ENCODE measurements at places on chromosomes 5 and 9. TPM values are rescaled to one million over a fixed set of nuclear protein-coding genes. Genes with fewer than 3 reads are reported as not detected.

DNA sequence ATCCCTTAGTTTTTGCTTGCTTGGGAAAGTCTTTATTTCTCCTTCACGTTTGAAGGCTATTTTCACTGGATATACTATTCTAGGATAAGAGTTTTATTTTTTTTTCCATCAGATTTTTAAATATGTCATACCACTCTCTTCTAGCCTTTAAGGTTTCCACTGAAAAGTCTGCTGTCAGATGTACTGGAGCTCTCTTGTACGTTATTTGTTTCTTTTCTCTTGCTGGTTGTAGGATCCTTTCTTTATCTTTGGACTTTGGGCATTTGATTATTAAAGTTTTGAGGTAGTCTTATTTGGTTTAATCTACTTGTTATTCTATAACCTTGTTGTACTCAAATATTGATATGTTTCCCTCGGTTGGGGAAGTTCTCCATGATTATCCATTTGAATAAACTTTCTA lies 848.4 kb upstream of the COX7C start:
- H3K36me3 ChIP-seq: no peaks in the 10 kb centered on the region
- no peaks in the 10 kb centered on the region for H3K4me1 ChIP-seq

TGFBI gene
- total RNA-seq: 16.4 TPM

DMRTA1 gene
- total RNA-seq: 21.3 TPM

DNA sequence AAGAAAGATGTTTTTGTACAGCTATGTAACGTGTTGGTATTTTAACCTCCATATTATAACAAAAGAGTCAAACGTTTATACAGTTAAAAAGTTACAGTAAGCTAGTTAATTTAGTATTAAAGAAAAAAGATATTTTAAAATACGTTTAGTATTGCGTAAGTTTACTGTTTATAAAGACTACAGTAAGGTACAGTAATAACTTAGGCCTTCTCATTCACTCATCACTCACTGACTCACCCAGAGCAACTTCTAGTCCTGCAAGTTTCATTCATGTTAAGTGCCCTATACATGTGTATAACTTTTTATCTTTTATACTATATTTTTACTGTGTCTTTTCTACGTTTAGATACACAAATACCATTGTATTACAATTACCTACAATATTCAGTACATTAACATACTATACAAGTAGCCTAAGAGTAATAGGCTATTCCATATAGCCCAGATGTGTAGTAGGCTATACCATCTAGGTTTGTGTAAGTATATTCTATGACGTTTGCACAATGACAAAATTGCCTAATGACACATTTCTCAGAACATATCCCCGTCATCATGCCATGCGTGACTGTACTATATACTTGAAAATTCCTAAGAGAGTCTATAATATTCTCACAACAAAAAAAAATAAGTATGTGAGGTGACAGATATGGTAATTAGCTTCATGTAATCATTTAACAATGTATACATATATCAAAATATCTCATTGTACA lies 33.8 kb downstream of the ERP44 start:
- no peaks in the 10 kb centered on the region for H3K36me3 ChIP-seq
- DNase-seq: no peak
- no peak overlapping the region for H3K4me3 ChIP-seq
- H3K4me1 ChIP-seq: no peaks in the 10 kb centered on the region

GRCh38 chr5:141245250-141245717 lies at the start of gene PCDHB15:
Gene PCDHB15 (plus strand): TSS chr5:141245395. CDS start chr5:141245579, 184 bp downstream.
- DNase-seq: peak; percentile 75
- peak within 1 kb of the TSS; percentile 41 for H3K4me3 ChIP-seq

TMC1 gene
- not detected for total RNA-seq

DNA sequence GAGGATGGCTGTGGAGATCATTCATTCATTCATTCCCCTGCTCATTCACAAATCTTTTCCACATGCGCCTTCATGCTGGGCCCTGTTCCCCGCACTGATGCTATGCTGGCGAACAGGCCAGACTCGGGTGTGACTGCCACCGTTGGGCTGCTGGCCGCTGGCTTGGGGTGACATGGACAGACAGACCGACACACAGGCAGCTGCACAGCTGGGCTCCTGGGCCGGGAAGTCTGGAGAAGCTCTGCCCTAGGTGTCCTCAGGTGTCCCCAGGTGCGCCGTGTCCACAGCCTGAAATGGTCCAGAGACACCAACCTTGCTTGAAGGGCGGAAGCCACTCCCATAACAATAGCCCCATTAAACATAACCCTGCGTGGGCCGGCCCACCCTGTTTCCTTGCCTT lies 35.0 kb upstream of the BARHL1 start:
- H3K27me3 ChIP-seq: no peaks in the 10 kb centered on the region
- H3K4me3 ChIP-seq: no peak overlapping the region
- H3K36me3 ChIP-seq: no peaks in the 10 kb centered on the region
- H3K27ac ChIP-seq: no peak overlapping the region
- peaks cover 54% of the 10 kb centered on the region for H3K4me1 ChIP-seq

GRCh38 chr5:81409896-81410295 lies 16.0 kb upstream of the ACOT12 start:
- no peak overlapping the region for H3K27ac ChIP-seq
- no peak overlapping the region for H3K4me3 ChIP-seq
- peaks cover 33% of the 10 kb centered on the region for H3K4me1 ChIP-seq
- DNase-seq: no peak
- H3K36me3 ChIP-seq: no peaks in the 10 kb centered on the region

GRCh38 chr9:130845901-130846481 lies 10.9 kb downstream of the ABL1 start:
- H3K4me3 ChIP-seq: no peak overlapping the region
- peak; percentile 38 for DNase-seq
- peaks cover 38% of the 10 kb centered on the region for H3K4me1 ChIP-seq
- H3K36me3 ChIP-seq: no peaks in the 10 kb centered on the region
- H3K27me3 ChIP-seq: no peaks in the 10 kb centered on the region
- H3K27ac ChIP-seq: peak overlapping the region; percentile 33

GRCh38 chr9:133189826-133190225 lies 19.2 kb downstream of the OBP2B start:
- H3K36me3 ChIP-seq: no peaks in the 10 kb centered on the region
- H3K4me1 ChIP-seq: no peaks in the 10 kb centered on the region
- no peak overlapping the region for H3K27ac ChIP-seq
- peaks cover 64% of the 10 kb centered on the region for H3K27me3 ChIP-seq
- no peak for DNase-seq
- no peak overlapping the region for H3K4me3 ChIP-seq

GRCh38 chr9:21830589-21830988 lies 28.2 kb downstream of the MTAP start:
- H3K27ac ChIP-seq: no peak overlapping the region
- H3K27me3 ChIP-seq: no peaks in the 10 kb centered on the region
- no peak overlapping the region for H3K4me3 ChIP-seq
- DNase-seq: no peak

GRCh38 chr9:13994240-13994639 lies 319.7 kb downstream of the NFIB start:
- DNase-seq: no peak
- no peaks in the 10 kb centered on the region for H3K27me3 ChIP-seq
- H3K36me3 ChIP-seq: no peaks in the 10 kb centered on the region
- peaks cover 8% of the 10 kb centered on the region for H3K4me1 ChIP-seq

CDH6 gene
- total RNA-seq: 18.0 TPM

- no peaks in the 10 kb centered on the region for H3K36me3 ChIP-seq
- no peak for DNase-seq
- H3K27me3 ChIP-seq: no peaks in the 10 kb centered on the region
- no peak overlapping the region for H3K4me3 ChIP-seq
- H3K4me1 ChIP-seq: no peaks in the 10 kb centered on the region
Observed at GRCh38 chr5:125207856-125208255, 461.4 kb upstream of the ZNF608 start.

- H3K4me1 ChIP-seq: no peaks in the 10 kb centered on the region
- no peak overlapping the region for H3K27ac ChIP-seq
- H3K4me3 ChIP-seq: no peak overlapping the region
- no peaks in the 10 kb centered on the region for H3K36me3 ChIP-seq
Observed at GRCh38 chr5:97726106-97726505, 543.1 kb upstream of the RIOK2 start.

OR1Q1 gene
- total RNA-seq: not detected

MOB3B gene
- 15.3 TPM for total RNA-seq

DNA sequence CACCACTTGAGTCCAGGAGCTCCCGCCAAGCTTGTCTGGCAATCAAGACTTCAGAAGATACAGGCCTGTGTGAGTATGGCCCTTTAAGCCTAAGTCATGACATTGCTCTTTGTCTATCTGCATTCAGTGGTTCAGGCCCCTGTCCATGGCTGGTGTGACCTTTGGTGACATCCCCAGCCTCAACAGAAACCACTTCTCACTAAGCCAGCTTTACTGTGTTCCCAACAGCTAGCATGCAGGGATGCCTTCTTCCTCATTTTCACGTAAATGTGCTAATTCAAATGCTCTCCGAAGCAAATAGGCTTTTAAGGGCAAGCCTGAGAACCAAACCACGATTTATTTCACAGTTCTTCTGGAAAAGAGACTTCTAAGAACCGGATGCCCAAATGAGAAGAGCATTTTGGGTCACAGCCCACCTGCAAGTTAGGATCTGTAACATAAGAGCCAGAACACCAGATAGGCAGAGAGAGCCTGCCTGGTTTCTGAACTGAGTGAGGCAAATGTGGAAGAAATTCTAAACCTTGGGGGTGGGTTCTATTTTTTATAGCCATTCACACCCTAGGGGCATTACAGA lies 14.9 kb downstream of the CD180 start:
- no peaks in the 10 kb centered on the region for H3K36me3 ChIP-seq
- H3K4me1 ChIP-seq: peaks cover 16% of the 10 kb centered on the region
- peak overlapping the region; percentile 74 for H3K27ac ChIP-seq
- H3K27me3 ChIP-seq: no peaks in the 10 kb centered on the region
- no peak overlapping the region for H3K4me3 ChIP-seq

DNA sequence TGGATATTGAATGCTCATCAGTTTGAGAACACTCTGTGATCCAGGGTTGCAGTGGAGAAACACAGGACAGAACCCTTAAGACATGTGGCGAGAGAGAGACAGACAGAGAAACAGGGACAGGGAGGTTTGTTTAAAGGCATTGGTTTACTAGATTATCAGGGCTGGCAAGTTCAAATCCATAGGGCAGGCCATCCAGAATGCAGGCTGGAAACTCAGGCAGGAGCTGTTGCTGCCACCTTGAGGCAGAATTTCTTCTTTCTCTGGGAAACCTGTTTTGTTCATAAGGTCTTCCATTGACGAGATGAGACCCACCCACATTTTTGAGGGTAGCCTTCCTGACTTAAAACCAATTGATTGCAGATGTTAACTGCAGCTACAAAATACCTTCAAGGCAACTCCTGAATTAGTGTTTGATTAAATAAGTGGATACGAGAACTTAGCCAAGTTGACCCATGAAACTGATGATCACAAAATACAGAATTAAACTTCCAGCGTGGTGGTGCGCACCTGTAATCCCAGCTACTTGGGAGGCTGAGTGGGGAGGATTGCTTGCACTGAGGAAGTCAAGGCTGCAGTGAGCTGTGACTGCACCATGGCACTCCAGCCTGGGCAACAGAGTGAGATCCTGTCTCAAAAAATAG lies 55.9 kb downstream of the NSUN2 start:
- DNase-seq: peak; percentile 24
- H3K27ac ChIP-seq: no peak overlapping the region

DNA sequence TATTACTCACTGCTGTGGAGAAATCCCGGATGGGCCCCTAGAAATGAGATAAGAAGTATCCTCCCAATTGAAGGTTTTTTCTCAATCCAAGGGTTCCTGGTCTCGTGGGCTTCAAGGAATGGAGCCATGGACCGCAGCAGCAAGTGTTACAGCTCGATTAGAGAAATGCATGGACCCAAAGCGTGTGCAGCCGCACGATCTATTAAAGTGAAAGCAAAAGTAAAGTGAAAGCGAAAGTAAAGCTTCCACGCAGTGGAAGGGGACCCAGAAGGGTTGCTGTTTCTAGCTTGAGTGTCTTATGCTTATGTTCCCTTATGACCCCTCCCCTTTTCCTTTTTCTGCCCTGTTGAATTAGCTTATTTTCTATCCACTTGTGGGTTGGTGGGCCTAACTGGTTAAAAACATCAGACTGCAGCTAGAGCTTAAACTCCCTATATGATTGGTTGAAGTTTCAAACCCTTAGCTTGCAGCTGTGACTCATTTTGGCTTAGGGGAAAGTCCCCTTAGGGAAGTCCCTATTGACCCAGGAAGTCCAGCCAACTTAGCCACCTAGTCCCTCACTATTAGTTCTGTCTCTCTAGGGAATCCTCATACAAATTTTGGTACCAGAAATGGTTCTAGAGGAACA lies 1111.8 kb downstream of the TAF11L14 start:
- DNase-seq: no peak
- H3K36me3 ChIP-seq: no peaks in the 10 kb centered on the region
- no peak overlapping the region for H3K27ac ChIP-seq
- no peak overlapping the region for H3K4me3 ChIP-seq
- no peaks in the 10 kb centered on the region for H3K27me3 ChIP-seq
- no peaks in the 10 kb centered on the region for H3K4me1 ChIP-seq

DNA sequence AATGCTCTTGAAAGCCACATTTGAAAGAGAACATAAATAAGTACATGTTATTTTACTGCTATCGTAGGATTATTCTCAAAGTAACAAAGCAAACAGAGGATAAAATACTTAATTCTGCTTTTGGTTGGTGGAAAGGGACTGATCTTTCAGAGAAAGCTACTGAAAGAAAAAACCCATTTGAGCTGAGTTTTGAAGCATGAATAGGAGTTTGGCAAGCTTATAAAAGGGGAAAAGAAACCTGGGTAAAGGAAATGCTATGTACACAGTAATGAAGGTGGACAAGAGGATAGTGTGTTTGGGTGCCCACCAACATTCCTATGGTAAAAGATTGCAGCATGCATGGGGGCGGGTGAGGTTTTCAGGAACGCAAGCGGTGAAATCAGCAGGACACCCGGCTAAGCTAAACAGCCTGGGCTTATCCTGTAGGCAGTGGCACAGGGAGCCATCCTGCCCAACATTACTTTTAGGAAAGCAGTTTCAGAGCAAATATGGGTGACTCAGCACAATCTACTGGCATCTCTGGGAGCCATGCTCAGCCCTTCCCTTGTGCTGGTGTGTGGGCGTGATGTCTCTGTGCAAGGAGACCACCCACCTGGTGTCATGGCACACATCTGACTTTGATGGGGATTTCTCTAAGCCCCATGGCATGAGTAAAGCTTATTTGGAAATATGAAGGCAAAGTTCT lies 673.9 kb upstream of the KLF4 start:
- H3K27me3 ChIP-seq: no peaks in the 10 kb centered on the region
- H3K4me3 ChIP-seq: no peak overlapping the region
- H3K4me1 ChIP-seq: peaks cover 6% of the 10 kb centered on the region
- DNase-seq: peak; percentile 40
- no peaks in the 10 kb centered on the region for H3K36me3 ChIP-seq
